ENCODE measurements at places on chromosomes 1 and 21.

GRCh38 chr1:64680599-64680998 lies 64.3 kb upstream of the RAVER2 start:
- no peak for DNase-seq

- no peak for DNase-seq
These were observed 95.6 kb downstream of the PTPRC start for GRCh38 chr1:198734323-198735008.

DNA sequence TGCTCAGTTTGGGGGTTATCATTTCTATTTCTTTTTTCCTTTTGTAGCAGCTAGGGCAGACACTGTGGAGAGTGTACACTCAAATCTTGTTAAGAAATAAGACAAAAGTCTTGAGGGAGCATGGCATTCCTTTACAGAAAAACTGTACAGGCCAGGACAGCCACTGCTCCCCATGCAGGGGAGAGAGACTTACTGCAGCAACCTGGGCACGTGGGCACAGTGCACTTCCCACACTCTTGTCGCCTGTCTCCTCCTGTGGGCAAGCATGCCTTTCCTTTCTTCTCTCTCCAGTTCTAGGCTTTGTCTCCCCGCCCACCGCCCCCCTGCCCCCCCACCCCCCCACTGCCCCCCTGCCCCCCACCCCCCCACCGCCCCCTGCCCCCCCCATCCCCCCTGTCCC lies 51.9 kb downstream of the PHC2 start:
- no peak for DNase-seq

GRCh38 chr1:85387781-85388180 lies 77.2 kb downstream of the DDAH1 start:
- no peak for DNase-seq
